Urinary bladder (tissue), 4 donors: ENCODE measurements at places on chromosomes 6 and 20.

- DNase-seq, result no peak
Measured at GRCh38 chr6:73176057-73176456, 49.2 kb downstream of the KHDC1L start.

GRCh38 chr6:139990026-139990686 is 615.7 kb upstream of the CITED2 start:
- DNase-seq, result no peak

- DNase-seq, result no peak
Measured at GRCh38 chr6:10082385-10082784, 332.5 kb downstream of the TFAP2A start.

DNA sequence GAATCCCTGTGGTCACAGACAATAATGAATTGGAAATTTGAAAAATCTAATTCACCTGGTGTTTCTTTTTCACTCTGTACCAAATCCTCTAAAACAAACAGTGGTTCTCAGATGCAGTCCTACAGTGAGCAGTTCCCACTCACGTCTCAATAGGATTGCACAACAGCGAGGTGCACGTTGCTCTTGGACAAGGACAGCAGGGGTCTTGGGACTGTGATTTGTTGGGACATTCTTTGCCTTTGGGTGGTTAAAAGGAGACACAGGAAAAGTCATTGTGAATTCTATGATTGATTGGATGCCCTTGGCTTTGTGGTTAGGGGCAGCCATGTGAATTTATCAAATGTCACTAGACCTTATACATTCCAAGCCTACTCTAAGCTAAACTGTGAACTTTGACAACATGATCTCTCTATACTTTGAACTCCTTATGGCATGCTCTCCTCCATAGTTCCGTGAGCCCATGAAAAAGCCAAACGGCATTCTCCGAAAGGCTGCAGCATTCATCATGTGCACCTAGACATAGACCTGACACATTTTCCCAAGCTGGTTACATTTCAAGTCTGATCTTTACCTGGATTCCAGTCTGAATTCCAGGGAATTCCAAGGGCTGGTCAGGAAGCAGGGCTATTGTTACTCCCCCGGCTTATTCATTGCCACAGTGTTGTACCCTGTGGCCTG is 647 bp downstream of the UNC93A start:
- no peak for DNase-seq

GRCh38 chr6:163836876-163837690 is 422.6 kb downstream of the QKI start:
- no peak for DNase-seq
